ENCODE measurements at places on chromosomes 1 and 21.

- DNase-seq: no peak
These were observed 159.3 kb downstream of the TTLL7 start for GRCh38 chr1:83839566-83840173.

- no peak for DNase-seq
These were observed 26.6 kb downstream of the DDAH1 start for GRCh38 chr1:85438353-85438752.

- no peak for DNase-seq
These were observed 29.9 kb upstream of the DISP3 start for GRCh38 chr1:11449100-11449403.

GRCh38 chr1:63321066-63321784 lies 1.1 kb upstream of the FOXD3 start:
- DNase-seq: no peak

DNA sequence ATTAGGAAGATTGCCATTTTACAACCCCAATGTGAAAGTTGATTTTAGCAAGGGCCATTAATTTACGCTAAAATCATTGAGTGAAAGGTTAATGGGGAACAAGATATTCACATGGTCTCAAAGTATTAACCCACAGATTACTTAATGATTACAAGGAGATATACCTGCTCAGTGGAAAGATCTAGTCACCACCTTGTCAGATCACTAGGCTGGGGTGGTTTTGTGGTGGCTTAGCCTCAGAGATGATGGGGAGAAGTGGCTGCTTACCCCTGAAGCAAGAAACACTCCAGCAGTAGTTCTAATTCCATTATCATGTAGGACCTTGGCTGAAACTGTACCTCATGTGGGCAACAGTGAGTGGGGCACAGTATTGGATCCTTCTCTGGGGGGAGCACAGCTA lies 20.1 kb upstream of the TRIM33 start:
- DNase-seq: no peak

- no peak for DNase-seq
These were observed 155.0 kb upstream of the RUNX1 start for GRCh38 chr21:35204125-35204524.

GRCh38 chr1:21604208-21604957 lies 64.8 kb downstream of the RAP1GAP start:
- DNase-seq: no peak

DNA sequence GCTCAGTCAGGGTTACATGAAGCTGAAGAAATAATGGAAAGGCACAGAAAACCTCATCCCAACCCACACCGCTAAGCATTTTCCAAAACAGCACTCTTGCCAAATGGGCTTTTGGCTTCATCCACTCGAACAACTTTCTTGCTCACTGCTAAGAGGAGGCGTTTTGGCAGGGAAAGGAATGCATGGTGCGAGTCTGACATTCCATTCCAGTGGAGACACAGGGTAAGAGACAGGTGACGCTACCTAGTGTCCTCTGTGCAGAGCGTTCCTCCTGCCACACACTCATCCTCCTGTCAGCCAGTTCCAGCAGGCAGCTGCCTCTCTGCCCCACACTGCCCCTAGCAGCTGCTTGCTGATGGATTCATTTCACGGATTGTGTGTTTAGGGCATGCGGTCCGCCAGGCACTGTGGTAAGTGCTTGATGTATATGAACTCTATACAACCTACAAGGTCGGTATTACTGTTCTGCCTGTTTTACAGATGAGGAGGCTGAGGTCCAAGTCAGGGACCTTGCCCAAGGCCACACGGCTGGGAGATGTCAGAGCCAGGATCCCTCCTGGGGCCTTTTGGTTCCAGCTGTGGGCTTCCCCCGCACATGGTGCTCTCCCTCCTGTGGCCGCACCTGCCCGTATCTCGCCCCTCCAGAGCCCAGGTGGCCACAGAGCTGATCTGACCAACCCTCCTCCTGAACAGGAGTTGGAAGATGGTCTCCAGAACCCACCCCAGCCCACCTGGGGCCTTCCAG lies 25.7 kb upstream of the BACE2 start:
- peak; percentile 4 for DNase-seq

DNA sequence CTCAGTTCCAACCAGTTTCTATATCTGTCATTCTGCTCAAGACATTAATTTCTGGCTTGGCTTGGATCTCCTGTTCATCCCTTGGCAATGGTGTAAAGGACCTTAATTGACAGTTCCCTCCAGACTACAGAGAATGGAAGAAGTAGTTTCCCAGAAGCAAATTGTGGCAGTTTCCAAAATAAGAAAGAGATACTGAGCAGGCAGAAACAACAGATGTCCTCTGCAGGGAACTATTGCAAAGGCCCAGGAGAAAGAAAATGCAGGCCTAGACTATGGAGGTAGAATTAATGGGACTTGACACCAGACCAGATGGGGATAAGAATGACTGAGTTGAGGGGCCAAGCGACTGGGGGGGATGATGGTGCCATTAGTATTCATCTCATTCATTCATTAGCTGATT lies 6.1 kb upstream of the AK2 start:
- no peak for DNase-seq

DNA sequence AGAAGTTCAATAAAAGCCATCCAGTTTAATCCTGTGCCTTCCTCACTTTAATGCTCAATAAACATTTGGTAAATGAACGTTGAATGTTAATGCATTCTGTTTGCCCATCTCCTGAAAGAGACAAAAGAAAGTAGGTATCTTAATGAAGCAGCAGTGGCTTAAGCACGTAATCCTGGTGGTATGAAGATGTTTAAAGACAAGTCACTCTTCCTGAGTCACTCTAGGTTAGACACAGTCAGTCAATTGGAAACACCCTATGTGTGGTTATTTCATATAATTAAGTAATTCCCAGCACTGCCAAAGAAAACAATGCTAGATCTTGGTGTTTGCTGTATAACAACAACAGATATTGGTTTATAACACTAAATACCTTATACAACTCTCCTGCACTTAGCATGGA lies 334.0 kb upstream of the FMN2 start:
- DNase-seq: no peak

DNA sequence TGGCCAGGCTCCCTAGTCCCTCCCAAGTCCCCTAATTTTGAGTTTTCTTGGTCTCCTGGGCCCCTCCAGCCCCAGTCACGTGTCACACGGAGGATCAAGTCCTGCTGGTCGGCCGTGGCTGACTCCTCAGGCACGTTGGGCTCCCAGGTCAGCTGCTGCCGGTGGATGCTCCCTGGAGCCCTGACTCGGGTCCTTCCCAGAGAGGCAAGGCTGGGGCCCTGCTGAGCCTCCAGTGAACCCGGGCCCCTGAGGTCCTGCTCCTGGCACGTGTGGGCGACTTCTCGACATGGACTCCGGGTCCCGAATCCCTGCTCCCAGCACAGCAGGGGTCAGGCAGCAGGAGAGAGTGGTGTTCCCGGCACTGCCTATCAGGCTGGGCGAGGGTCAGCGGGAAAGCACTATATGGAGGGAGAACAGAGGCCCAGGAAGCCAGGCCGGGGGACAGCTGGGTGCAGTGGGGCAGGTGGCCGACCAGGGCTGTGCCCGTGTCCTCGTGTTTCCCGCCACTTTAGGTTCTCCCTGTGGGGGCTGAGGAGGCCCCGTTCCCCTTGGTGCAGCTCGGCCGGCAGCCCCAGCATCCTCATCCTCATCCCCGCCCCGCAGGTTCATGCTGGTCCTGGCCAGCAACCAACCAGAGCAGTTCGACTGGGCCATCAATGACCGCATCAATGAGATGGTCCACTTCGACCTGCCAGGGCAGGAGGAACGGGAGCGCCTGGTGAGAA lies 13.2 kb downstream of the TMEM240 start:
- no peak for DNase-seq

GRCh38 chr1:6003568-6004411 lies 11.6 kb upstream of the NPHP4 start:
- DNase-seq: no peak

- no peak for DNase-seq
These were observed 14.2 kb downstream of the TTC34 start for GRCh38 chr1:2787163-2787911.
